Natural killer cell (primary cell): ENCODE measurements at places on chromosomes 16 and 17. TPM values are rescaled to one million over a fixed set of nuclear protein-coding genes. Genes with fewer than 3 reads are reported as not detected.

- DNase-seq: peak; percentile 47
These were observed at the start of gene CRYM for GRCh38 chr16:21277927-21278706. CRYM (minus strand) TSS chr16:21278290; CDS start chr16:21278251, 39 bp downstream.

GRCh38 chr17:75561927-75562603 lies 25.5 kb upstream of the MYO15B start:
- no peak for DNase-seq

Gene CRYBA1
- not detected for total RNA-seq

Gene EDC4
- 91.9 TPM for total RNA-seq

Gene SMIM22
- total RNA-seq: not detected

GRCh38 chr17:81916234-81917001 lies 1.6 kb downstream of the SIRT7 start:
- no peak for DNase-seq

Gene ALOX12B
- 0.56 TPM for total RNA-seq

Gene TBC1D3I
- 1.3 TPM for total RNA-seq

DNA sequence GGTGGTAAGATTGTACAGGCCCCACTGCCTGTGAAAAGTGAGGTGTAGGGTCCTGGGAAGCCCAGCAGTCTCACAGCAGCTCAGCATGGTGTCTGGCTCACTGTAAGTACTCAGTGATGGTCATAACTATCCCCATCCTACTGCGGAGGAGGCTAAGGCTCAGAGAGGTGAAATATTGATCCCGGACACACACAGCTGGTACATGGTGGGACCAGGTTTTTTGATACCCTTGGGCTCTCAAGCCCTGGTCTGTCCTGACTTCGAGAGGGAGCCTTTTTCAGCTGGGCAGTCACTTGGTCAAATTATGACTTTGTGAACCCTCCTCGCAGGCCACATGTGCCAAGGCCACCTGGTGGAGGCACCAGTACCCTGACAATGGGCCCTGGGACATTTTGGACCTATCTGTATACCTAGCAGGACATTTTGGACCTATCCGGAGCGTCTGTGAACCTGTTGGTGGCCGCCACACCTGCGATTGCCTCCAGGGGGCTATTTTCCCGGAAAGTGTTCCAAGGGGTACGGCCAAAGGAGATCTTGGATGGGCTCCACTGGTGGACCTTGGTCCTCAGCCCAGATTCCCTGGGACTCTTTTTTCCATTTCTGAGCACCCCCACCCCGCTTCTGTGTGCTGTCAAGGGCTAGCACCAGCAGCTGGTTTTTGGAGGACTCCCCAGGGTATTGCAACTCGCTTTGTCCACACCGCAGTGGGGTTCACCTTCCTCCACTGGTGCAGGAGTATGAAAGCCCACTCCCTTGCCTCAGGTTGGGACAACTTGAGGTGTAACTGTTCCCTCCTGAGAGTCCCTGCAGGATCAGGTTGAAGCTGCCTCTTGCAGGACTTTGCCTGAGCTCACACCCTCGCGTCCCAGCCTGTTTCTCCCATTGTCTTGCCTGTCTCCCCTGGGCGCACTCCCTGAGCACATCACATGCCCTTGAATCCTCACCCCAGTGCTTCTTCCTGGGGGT lies 83.6 kb upstream of the NKD1 start:
- DNase-seq: no peak

Gene CTRB2
- not detected for total RNA-seq

DNA sequence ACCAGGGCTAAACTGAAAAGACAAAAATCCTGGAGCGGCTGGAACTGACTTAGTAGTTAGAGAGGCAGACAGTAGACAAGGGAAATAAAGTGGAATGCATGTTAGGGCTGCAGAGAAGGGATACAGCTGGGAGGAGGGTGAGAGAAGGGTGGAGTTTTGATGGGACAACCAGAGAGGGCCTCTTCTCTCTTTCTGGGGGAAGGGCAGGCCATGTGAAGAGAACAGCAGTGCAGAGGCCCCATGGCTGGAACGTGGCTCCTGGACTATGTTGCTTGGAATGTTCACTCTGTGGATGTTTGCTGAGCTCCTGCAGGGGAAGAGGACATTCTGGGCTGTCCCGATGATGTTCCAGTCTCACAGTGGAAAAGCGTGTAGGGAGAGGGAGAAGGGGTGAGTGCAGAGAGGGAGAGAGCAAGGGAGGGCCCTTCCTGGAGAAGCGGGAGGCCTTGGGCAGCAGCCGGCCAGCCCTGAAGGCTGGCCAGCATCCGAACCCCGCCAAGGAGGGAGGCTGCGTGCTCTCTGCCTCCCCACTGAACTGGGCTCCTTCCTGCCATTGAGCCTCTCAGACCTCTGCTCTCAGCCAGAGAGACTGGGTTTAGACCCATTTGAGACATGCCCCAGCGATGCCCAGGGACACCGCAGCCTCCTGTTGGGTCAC lies 33.1 kb upstream of the GSE1 start:
- DNase-seq: no peak

Gene SPEM2
- not detected for total RNA-seq

DNA sequence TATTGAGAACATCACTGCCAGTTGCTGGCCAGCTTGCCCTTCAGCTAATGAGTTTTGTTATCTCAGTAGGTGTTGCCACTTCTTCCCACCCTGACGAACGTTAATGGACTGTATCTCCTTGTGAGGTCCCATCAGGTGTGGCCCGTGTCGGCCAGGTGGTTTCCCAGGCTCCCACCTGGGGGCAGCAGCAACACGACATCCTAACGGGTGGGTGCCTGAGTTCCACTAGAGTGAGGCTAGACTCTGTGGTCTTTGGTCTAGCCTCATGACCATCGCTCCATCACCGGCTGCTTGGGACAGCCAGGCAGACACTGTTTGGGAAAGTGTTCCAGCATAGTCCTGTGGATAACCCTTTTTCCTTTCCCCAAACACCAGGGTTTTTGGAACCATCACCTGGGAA lies 45.6 kb upstream of the LCMT1 start:
- DNase-seq: no peak

DNA sequence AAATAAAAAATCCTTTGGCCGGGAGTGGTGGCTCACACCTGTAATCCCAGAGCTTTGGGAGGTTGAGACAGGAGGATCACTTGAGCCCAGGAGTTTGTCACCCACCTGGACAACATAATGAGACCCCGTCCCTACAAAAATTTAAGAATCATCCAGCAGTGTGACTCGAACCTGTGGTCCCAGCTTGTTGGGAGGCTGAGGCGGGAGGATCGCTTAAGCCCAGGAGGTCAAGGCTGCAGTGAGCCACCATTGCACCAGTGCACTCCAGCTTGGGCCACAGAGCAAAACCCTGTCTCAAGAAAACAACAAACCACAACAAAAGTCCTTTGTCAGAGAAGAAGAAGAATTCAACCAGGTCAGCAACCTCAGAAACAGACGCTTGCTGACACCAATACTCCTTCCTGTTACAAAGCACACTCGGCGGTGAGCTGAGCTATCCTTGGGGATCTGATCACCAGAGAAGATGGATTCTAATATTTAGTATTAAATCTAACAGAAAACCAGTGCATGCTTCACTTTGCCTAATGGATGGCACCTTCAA lies 12.9 kb upstream of the PVALEF start:
- no peak for DNase-seq

GRCh38 chr16:2858245-2859025 lies 465 bp upstream of the PRSS22 start:
- peak; percentile 35 for DNase-seq
